ENCODE measurements at places on chromosomes 11 and 22.
A peak's percentile ranks its signal among the peaks of the same experiment; 100 is the strongest.

DNA sequence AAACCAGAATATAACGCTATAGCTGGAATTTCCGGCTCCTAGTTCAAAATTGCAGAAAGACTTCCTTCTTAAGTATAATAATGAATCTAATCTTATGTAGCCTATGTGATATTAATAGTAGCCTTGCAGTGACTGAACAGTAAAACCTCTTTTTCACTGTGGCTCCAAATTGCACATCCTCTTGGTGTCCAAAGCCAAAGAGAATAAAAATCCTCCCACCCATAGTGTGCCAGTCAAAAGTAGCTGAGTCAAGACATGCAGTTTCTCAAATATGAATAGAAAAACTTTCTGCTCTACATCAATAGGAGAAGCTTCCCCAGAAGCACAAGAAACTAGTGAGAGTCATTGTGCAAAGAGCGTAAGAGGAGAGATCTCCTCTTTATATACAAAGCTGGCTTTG, 76.0 kb upstream of the PICALM start:
- DNase-seq, result no peak

GRCh38 chr22:20549232-20549841, 41.9 kb downstream of the MED15 start:
- no peak for DNase-seq

- no peak for DNase-seq
Observed at GRCh38 chr11:20501252-20501651, 98.2 kb upstream of the SLC6A5 start.

- no peak for DNase-seq
Observed at GRCh38 chr11:6260207-6260726, 629 bp downstream of the CCKBR start.

- DNase-seq, result no peak
Observed at GRCh38 chr22:27215871-27216270, 558.5 kb downstream of the MIAT start.

DNA sequence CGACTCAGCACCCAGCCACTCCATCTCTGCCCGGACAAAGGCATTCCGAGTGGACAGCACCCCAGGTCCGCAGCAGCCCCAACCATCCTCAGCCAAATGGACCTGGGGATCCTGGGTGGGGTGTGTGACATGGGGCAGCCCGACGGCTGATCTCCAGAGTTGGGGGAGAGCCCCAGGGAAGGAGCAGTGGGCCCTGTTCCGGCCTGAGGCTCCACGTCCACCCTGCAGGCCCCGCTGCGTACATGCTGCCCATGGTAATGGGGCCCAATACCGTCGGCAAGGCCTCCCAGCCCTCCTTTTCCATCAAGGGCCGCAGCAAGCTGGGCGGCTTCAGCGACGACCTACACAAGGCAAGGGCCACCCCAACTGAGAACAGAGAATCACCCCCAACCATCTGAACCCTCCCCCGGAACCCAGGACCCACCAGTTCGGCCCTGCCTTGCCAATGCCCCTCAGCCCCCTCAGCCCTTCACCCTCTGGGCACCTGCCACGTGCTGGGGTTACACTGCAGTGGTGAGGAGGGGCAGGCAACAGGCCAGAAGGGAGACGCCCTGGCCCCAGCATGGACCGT, 5.4 kb downstream of the SCGB1C1 start:
- no peak for DNase-seq

DNA sequence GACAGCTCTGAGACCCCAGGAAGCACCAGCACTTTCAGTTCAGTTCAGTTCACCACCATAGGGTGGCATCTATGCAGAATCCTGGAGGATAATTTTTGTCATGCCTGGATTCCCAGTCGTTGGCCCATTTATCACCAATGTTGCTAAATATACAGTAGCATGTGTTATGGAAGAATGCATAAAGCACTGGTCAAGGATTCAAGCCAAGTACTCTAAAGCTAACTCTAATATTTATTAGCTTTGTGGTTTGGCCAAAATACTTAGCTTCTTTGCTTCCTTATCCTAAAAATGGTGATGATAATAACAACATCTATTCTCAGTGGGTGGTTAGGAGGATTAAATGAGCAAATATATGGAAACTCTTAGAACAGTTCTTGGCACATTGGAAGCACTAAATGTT, 294.7 kb upstream of the ZC3H12C start:
- DNase-seq, result no peak

DNA sequence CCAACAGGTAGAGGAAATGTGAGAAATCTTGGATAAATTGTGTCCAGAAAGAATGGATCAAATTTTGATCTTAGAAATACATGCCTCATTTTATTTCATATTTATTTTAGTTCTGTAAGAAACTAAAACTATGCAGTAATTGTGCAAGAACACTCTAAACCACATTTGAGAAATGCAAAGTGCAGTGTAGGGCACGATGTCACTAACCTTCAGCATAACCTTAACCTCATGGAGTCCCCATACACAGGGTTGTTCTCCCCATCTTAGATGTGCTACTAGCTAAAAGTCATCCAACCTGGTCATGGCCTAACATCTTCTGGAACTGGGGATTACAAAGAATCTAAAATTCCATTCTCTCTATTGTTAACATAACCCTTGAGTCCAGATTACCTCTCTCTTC, 48.4 kb upstream of the ARHGAP42 start:
- DNase-seq, result peak; percentile 3

- no peak for DNase-seq
Observed at GRCh38 chr22:42878561-42879305, 21.7 kb upstream of the ARFGAP3 start.

DNA sequence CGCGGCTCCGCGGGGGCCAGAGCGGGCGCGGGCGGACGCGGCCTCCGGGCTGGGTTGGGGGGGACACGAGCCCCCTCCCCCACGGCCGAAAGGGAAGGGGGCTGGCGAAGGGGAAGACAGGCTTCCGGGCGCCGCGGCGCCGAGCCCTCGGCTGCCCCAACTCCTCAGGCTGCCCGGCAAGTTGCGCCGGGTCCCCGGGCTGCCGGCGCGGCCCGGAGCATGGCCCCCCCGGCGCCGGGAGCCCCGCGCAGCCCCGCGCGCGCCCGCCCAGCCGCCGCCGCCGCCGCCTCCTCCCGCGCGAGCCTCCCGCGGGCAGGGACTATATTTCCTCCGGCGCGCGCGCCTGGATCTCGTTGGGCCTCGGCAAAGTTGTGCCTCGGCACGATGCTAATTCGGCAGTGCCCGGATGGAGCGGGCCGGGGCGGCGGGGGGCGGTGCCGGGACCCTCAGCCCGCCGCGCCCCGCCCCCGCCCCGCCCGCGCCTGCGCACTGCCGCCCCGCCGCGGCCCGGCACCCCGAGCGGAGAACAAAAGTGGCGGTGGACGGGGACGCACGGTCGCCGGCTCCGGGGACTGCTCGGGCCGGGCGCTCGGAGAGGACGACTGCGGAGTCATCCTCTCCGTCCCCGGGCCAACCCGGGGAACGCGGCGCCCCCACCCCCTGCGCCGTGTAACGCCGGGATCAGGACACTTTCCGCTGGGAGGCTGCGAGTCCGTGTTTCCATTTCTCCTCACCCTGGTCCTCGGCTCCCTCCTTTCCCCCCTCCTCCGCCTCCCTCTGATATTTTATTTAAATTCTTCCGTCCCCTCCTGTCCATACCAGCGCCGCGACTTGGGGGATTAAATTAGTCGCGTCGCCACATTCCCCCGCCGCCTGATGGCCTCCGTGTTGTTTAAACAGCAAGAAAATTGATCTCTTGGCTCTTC, at the start of gene PHF21B:
TSS of gene PHF21B (minus strand) at position 400 of the 926 bp plus-strand sequence. CDS start 456 bp downstream, outside the sequence.
- DNase-seq, result no peak

- no peak for DNase-seq
Observed at GRCh38 chr11:116693593-116694348, 79.0 kb downstream of the BUD13 start.

DNA sequence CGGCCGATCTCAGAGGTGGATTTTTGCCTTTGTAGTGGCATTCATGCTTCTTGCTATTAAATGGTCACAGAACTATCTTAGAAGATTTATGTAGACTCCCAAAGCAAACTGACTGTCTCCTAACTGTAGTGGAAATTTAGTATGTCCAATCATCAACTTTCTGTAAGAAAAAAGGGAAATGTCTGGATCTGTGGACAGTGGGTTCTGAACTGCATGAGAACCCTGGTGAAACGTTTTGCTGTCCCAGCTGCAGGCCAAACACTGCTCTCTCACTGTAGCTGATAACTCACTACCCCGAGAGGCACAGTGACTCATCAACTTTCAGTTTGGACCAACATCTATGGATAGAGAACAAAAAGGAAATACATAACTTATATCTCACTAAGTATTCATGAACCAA, 387.1 kb downstream of the SOX6 start:
- DNase-seq, result peak; percentile 21

GRCh38 chr22:26889802-26890201, 232.4 kb downstream of the MIAT start:
- DNase-seq, result no peak

DNA sequence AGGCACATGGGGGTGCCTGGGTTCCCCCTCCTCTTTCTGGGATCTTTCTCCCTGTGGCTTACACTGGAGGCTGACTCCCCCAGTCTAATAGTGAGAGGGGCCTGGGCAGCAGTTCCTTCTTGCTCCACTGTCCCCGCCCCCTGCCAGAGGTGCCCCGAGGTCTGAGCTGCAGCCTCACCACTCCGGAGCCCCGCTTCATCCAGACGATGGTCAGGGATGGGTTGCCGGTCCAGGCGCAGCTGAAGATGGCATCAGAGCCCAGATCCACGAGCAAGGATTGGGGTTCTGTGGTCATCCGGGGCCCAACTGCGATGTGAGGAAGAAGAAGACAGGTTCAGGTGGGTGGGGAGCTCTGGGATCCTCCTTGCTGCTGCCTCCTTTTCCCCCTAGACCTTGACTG, 91.1 kb downstream of the ST3GAL4 start:
- no peak for DNase-seq

DNA sequence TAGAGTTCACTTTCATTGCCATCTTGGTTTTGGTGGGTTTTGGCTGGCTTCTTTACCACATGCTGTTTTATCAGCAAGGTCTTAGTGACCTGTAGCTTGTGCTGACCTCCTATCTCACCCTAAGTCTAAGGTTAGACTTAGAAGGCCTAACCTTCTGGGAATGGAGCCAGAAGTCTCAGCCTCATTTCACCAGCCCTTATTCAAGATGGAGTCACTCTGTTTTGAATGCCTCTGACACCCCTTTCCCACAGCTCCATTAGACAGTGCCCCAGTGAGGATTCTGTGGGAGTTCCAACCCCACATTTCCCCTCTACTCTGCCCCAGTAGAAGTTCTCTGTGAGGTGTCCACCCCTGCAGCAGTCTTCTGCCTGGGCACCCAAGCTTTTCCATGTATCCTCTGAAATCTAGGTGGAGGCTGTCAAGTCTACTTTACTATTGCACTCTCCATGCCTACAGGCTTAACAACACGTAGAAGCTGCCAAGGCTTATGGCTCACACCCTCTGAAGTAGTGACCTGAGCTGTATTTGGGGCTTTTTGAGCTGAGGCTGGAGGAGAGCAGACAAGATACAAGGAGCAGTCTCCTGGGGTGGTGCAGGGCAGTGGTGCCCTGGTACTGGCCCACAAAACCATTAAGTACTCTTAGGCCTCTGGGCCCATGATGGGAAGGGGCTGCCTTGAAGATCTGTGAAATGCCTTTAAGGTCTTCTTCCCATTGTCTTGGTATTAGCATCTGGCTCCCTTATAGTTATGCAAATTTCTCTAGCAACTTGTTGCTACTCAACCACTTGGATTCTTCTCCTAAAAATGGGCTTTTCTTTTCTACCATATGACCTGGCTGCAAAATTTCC, 65.9 kb upstream of the SC5D start:
- no peak for DNase-seq

DNA sequence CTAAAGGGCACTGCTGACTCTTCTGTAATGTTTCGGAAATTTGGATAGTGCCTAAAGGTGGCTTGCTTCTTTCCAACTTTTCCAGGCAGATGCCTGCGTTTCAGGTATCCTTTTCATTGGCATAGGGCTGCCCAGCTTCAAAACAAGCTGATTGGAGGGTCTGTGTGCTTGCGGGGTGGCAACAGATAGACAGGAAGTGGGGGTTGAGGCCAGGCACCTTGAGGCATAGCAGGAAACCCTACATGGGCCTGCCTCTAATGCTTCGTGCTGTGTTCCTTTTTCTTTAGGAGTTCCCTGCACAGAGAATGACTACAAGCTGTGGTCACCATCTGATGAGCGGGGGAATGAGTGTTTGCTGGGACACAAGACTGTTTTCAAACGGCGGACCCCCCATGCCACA, 92.2 kb upstream of the SORL1-AS1 start:
- no peak for DNase-seq

- no peak for DNase-seq
Observed at GRCh38 chr11:67493548-67494370, 10.9 kb downstream of the AIP start.

Data from skin of body (tissue), 3 donors.